Skin of body (tissue), 3 donors: ENCODE measurements at places on chromosomes 5 and 9. TPM values are rescaled to one million over a fixed set of nuclear protein-coding genes. Genes with fewer than 3 reads are reported as not detected.

- no peak for DNase-seq
Measured at GRCh38 chr5:155786108-155786507, 540.9 kb upstream of the SGCD start.

GRCh38 chr9:33106827-33107621, 30.6 kb upstream of the SMU1 start:
- peak; percentile 35 for DNase-seq

Gene NEUROG1
- total RNA-seq: not detected

GRCh38 chr5:29853711-29854220, 1339.7 kb upstream of the CDH6 start:
- no peak for DNase-seq

- DNase-seq: no peak
Measured at GRCh38 chr5:90424245-90424644, 14.7 kb upstream of the CETN3 start.

Gene MARCOL
- total RNA-seq: not detected

GRCh38 chr9:132401824-132402223, 4.8 kb downstream of the TTF1 start:
- DNase-seq: no peak

DNA sequence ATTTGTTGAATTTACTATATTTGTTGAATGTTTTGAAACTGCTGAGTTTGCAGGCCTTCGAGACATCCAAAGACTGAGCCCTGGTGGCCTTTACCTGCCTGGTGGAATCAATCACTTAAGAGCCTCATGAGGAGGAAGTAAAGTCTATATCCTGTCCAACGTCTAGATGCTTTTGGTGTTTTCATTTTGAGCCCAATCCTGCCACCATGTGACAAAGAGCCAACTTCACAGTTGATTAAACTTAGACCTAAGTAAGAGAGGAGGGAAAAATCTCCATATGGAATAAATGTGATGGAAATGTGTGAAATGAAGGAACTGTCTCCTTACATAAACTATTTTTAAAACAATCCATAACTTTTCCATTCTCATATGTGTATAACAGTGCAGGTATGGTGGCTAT, 220.1 kb downstream of the PRR16 start:
- no peak for DNase-seq

DNA sequence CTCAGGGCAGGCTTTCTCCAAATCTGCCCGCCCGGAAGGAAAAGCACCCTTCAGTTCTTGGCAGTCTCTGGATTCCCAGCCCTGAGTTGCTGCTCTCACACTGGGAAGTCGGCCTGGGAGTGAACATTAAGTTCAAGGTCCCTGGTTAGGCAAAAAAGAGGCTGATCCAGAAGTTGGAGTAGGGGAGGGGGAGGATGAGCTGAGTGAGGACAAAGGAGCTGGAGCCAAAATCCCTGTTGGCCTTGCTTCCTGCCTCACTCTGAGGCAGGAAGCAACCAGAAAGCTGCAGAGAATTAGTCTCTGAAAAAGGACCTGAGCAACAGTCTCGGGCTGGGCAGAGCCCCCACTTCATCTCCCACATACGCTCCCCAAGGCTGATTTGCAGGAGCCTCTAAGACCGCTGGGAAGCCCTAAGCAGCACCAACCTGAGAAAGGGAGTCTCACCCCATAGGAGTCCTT, 15.0 kb upstream of the RPS14 start:
- peak; percentile 35 for DNase-seq
